ENCODE measurements at places on chromosomes 3 and 15.

- H3K27me3 ChIP-seq: no peaks in the 10 kb centered on the region
- H3K27ac ChIP-seq: no peak overlapping the region
- H3K36me3 ChIP-seq: no peaks in the 10 kb centered on the region
These were observed 376.8 kb upstream of the THBS1 start for GRCh38 chr15:39204031-39204430.

DNA sequence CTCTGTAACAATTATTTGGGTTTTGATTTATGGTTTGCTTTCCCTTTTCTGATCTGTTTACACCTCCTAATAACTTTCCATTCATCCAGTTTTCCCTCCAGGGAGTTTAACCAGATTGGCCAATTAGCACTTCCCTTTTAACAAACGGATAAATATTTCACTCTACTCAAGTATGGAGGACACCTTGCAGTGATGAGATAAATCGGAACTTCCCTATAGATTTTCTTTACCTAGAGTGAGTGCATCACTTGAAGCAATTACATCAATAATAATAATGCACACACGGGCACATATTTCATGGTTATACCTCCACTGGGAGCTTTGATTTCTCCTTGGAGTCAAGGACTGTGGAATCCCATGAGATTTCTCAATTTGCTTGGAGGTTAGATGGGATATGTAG is 239.1 kb upstream of the CFAP20DC start:
- H3K27ac ChIP-seq: no peak overlapping the region
- H3K4me1 ChIP-seq: no peaks in the 10 kb centered on the region
- no peaks in the 10 kb centered on the region for H3K27me3 ChIP-seq
- DNase-seq: no peak
- H3K4me3 ChIP-seq: no peak overlapping the region

DNA sequence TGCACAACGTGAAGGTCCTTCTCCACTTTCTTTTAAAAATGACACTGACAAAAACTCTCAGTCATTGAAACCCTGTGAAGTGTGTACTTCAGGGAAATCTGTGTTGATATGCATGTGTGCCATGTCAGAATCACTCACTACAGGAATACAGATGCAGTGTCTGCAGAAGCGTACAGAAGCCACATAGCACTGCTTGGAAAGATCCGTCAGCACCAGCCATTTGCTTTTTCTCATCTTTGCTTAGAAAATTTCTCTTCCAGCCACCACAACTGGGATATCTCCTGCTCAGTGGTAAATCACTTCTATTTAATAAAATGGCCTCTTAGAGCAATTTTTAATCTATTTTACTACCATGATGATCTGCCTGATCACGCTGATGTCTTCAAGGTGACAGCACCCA is 91.3 kb upstream of the ARHGEF26 start:
- no peak overlapping the region for H3K27ac ChIP-seq
- H3K4me3 ChIP-seq: no peak overlapping the region
- H3K27me3 ChIP-seq: no peaks in the 10 kb centered on the region
- no peaks in the 10 kb centered on the region for H3K36me3 ChIP-seq

DNA sequence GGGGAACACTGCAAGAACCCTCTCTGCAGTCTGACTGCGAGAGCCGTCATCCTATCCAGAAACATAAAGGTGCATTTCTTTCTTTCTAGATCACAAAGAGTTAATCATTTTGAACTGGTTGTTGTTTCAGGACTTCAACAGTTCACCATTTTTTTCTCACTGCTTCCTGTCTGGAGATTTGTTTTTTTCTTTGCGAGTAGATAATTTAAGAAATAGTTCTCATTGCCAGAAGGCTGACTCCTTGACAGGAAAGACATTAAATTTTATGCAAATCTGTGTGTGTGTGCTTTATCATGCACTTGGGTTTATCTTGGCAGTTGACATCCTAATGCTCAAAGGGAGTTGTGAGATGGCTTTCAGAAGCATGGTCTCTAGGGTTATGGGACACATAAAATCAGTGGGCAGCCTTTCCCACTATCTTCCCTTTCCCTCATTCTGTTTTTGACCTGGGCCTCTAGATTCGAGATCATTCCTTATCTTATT is 123.5 kb upstream of the TBL1XR1 start:
- no peak for DNase-seq
- no peaks in the 10 kb centered on the region for H3K36me3 ChIP-seq
- H3K27me3 ChIP-seq: no peaks in the 10 kb centered on the region
- no peaks in the 10 kb centered on the region for H3K4me1 ChIP-seq

- peak; percentile 55 for DNase-seq
- H3K27ac ChIP-seq: no peak overlapping the region
- no peaks in the 10 kb centered on the region for H3K4me1 ChIP-seq
These were observed 12.1 kb downstream of the GATA2 start for GRCh38 chr3:128480717-128481437.

DNA sequence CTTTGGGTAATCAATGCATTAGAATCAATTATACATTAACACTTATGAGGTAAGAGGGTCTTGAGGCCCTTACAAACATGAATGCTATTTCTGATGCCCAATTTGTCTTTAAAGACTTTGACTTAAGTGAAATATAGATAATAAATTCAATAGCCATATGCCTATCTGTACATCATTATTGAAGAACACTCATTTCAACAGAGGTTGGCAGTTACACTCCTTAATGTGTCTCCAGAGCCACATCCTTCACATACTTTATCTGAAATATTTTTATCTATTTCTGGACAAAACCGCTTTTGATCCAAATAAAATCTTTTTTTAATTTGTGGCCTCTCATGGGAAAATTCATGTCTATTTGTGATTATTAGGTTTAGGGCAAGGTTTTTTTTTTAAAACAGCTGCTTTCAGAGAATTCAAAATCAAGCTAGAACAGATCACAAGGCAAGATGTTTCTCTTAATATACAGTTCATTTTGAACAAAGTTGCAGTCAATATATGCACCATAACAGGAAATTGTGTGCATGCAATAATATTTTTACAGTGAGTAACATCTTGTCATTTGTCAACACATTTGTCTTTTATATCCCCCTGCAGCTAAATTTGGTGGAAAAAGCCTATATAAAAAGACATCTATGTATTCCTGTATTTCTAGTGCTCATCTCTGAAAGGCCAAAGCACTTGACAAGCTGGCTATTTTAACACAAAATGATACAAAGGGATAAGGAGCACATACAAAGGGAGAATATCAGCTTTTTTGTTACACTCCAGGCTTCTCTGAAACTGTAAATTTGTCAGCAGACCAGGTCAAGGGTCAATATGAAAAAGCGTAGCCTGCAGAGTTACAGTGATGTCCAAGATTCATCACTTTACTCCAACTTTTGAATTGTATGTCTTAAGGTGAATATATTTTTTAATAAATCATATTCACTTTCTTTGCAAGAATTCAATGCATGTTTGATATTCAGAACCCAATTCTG is 146.2 kb upstream of the DPH6 start:
- no peaks in the 10 kb centered on the region for H3K36me3 ChIP-seq
- H3K4me1 ChIP-seq: peaks cover 30% of the 10 kb centered on the region
- no peak for DNase-seq
- H3K27me3 ChIP-seq: no peaks in the 10 kb centered on the region
- H3K27ac ChIP-seq: no peak overlapping the region
- no peak overlapping the region for H3K4me3 ChIP-seq
